Brain (organoid and tissue), 16 donors: ENCODE measurements at places on chromosomes 3 and 15.

GRCh38 chr15:43212299-43212698 is 8.5 kb downstream of the EPB42 start:
- DNase-seq, result no peak

DNA sequence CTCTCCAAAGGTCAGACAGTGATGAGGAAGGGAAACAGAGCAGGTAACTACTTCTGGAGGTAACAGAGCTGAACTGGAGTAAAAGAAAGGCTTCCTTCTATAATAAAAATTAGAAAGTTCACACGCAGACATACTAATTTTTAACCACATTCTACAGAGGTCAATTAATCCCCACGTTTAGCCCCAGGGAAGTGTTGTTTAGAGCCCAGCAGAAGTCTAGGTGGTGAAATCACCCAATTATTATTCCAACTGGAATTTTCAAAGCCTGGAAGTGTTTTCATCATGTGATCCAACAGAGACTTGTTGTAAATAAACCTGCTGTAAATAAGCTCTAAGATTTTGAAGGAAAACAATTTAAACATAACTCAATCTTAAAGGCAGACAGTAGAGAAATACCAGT is 6.8 kb downstream of the ALDH1A2 start:
- no peak for DNase-seq

GRCh38 chr15:64046421-64047153 is at the start of gene DAPK2:
Gene DAPK2 (minus strand): TSS chr15:64046485. CDS start chr15:64040261, 6,224 bp downstream.
- DNase-seq, result peak; percentile 65

- no peak for DNase-seq
Observed at GRCh38 chr3:184765730-184766074, 46.3 kb upstream of the VPS8 start.

- no peak for DNase-seq
Observed at GRCh38 chr3:177111541-177111949, 85.7 kb downstream of the TBL1XR1 start.

DNA sequence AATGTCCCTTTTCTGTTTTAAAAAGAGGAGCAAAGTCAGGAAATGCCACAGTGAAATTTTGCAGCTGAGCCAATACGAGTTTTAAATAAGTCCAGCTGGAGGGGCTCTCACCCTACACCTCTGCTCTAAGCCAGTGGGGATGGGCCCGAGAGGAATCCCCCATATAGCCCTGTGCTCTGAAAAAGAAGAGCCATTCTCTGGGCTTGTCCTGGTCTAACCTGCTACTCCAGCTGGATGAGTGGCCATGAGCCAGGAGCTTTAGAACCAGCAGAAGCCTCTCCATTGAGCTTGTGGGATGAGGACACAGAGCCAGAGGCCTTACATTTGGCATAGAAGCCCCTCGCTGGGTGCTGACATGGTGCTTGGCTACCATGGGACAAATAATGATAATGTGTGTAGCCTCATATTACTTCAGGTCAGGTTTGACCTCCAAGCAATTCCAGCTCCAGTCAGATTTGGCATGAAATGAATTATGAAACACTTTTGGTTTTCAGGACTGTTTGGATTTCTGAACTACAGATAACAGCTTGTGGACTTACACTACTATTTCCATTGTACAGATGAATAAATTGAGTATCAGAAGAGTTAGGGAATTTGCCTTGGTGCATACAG is 172.4 kb downstream of the CHST2 start:
- DNase-seq, result no peak

GRCh38 chr15:25712192-25712960 is 150.8 kb downstream of the ATP10A start:
- DNase-seq, result no peak

DNA sequence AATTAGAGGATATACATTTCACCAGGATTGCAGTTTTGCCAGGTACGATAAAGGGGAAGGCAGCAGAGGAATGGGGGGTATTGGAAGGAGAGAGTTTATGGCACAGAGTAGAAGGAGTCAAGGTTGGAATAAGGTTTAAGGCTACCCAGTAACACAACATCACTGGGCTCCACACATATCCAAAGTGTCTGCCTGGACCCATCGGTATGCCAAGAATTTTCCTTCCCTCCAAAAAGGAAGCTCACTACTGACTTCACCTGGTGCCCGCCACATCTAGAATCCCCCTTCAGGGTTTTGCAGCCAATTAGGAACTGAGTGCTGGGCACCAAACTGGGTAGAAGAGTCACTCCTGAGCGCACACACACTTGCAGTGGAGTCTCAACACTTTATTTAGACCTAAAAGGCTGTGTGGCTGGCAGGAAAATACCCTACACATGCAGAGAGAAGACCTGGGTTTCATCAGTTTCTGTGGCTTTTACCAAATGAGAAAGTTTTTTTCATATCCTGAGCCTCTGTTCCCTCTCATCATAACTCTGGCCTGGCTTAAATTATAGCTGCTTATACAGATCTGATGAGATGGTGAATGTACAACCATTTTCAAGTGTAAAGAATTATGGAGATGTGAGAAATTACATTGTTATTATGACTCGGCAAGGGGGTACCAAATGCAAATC is 190.8 kb upstream of the LPP start:
- no peak for DNase-seq

DNA sequence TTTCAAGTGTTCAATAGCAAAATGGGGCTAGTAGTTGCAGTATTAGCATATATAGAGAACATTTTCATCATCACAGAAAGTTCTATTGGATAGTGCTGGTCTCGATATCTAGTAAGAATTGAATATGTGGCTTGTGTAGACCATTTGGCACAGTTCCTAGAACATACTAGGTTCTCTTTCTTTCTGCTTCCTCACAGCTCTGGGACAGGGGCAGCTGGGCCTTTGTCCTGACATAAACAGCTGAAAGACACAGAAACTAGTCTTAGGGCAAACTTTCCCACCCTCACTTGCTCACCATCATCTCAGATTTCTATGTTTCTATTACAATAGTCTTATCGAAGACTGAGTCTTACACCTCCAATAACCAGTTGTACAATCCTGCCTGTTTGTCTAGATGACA is 63.7 kb upstream of the DLG1 start:
- DNase-seq, result peak; percentile 47

DNA sequence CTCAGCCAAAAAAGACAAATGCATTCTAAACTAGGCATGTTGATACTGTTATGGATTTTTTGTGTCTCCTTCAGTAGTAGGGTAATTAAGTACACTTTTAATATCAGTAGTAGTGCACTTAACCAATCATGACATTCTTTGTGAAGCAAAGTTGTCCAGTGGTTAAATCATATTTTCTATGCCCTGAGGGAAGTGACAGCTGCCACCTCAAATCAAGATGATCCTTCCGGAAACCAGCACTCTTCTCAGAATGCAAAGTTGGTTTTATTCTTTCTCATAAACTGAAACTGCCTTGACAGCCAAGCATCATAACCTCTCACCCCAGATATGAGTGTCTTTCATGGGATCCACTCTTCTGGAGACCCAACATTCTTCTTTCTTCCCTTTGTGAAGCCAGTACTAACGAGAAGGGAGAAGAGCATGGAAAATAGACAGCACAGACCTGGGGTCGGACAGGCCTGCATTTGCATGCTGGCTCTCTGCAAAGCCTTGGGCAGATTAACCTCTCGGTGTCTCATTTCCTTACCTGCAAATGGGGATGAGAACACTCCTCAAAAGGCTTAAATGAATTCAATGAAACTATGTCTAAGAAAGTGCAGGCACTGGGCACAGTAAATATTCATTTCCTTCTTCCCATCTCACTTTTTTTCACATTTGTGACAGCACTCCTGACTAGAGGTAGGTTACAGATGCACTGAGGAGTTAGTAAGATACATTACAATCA is 13.2 kb downstream of the AAGAB start:
- DNase-seq, result no peak

- DNase-seq, result no peak
Observed at GRCh38 chr3:72890166-72890925, 2.5 kb downstream of the GXYLT2 start.

GRCh38 chr15:90563463-90563862 is 33.7 kb downstream of the CRTC3 start:
- no peak for DNase-seq

DNA sequence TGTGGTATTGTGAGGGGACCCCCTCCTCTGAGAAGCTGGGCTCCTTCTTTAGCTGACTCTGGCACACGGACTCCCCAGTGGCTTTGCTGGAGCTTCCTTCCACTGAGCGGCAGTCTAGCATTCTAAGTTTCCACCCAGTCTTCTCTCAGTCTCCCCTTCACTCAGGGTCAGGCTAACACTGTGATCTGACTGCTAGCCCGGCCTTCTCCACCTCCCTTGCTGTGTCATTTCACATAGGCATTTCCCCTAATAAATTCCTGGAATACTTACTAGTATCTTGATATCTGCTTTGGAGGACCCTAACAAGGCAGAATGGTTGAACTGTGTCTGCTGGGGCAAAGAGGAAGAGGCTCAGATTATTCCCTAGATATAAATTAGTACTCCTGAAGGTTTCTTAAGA is 106.2 kb upstream of the THBS1 start:
- no peak for DNase-seq

DNA sequence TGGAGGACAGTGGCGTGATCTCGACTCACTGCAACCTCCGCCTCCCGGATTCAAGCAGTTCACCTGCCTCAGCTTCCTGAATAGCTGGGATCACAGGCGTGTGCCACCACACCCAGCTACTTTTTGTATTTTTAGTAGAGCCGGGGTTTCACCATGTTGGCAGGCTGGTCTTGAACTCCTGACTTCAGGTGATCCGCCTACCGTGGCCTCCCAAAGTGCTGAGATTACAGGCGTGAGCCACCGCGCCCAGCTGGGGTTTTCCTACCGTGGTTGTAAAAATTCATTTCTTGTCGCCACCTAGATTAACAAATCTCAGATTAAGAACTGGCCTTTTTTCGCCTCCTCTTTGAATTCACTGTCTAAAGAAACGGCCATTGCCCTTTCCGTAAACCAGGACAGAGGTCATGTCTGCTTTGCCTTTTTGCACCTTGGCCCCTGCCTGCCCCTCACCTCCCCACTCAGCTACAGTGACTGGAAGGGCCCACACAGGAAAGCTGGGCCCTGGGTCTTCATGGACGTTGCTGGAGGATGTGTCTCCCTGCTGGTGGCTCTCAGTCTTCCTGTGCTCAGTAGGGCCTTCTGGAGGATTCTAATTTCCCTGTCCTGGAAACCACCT is 17.2 kb downstream of the ZNF710 start:
- no peak for DNase-seq

- no peak for DNase-seq
Observed at GRCh38 chr3:120524171-120524923, 71.8 kb upstream of the NDUFB4 start.

GRCh38 chr3:50550079-50550736 is 17.3 kb downstream of the C3orf18 start:
- DNase-seq, result peak; percentile 85

GRCh38 chr3:197336348-197336747 is 37.9 kb upstream of the DLG1 start:
- DNase-seq, result no peak

DNA sequence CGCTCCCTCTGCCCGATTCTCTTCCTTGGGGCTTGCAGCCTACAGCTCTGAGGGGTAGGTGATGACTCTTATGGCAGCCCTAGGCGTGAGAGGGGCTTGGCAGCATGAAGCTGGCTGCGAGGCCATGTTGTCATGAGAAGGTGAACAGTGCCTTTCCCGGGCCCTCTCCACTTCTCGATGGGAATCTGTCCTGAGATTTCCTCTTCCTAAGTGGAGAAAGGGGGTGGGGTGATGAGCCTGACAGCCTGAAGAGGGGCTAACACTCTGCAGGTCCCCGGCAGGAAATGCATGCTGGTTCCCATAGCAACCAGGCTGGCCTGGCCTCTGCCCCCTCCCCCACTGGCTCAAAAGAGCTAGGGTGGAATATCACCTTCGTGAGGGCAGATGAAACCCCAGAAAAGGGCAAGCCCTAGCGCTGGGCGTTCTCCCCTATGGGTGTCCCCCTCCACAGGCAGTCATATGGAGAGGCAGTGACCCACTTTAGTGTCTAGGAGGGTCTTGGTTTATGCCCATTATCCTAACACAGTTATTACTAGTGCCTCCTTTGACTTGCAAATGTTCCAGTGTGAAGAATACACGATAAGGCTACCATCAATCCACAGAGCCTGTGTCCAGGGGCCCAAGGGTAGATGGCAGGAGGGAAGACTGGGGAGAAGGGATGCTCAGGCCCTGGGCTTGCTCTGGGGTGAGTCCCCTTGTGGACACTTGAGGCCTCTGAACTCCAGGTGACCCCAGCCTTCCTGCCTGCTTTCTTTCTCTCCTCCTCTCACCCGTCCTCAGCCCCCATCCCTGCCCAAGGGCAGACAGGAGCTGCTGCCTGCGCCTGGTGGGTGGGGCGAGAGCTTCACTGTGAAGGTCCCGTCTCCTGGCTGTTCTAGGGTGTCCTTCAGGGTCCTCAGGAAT is 13.2 kb downstream of the EPHB3 start:
- peak; percentile 80 for DNase-seq

DNA sequence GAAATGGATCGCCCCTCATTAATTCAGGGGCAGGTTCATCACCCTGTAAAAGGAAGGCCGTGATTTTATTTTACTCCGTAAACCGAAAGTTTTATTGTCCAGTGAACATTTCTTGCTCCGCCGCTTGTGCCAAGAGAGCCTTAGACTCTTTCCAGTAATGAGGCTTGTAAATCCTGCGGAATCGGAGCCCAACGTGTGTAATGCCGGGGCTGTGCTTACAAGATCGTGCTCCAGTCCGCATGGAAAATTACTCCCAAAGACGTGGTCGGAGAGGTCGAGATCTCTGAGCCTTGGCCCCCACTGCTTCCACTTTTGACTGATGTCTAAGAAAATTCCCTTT is 649 bp upstream of the PLOD2 start:
- no peak for DNase-seq

DNA sequence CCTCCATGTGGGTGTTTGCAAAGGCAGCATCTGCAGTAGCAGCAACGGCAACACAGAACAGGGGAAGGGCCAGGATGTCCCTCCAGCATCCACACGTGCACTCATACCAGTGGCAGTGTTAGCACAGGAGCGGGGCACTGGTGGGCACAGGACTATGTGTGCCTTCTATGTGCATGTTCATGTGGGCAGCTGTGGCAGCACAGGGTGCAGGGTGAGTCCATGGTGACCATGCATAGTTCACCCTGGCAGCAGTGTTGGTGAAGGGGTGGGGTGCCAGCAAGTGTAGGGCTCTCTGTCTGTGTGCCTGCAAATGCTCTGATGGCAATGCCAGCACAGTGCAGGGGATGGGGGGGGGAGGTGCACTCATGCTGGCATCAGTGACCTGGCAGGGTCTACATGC is 222.1 kb upstream of the SOX14 start:
- DNase-seq, result no peak

GRCh38 chr3:42654331-42655201 is 1.1 kb downstream of the ZBTB47 start:
- DNase-seq, result peak; percentile 77

GRCh38 chr3:45460361-45460760 is 72.0 kb downstream of the LARS2 start:
- DNase-seq, result peak; percentile 7

DNA sequence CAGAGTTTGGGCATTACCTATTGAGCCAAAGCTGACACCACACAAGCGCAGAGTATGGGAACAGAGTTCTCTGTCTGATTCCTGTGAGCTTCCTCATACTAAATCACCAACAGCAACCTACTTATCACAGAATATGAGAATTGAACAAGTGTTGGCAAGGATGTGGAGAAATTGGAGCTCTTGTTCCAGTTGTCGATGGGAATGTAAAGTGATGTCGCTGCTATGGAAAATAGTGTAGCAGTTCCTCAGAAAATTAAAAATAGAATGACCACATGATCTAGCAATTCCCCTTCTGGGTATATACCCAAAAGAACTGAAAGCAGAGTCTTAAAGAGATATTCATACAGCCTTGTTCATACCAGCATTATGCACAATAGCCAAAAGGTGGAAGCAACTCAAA is 33.4 kb downstream of the CD86 start:
- DNase-seq, result no peak
